NCI-H1092 treated with DMSO at 0.1 percent for 48 hours (cell line): ENCODE measurements at places on chromosomes 16 and 17.

- no peak for DNase-seq
Observed at GRCh38 chr17:78431692-78431958, 53.2 kb downstream of the PGS1 start.

- no peak for DNase-seq
Observed at GRCh38 chr17:67829331-67829730, 4.0 kb downstream of the BPTF start.

- no peak for DNase-seq
Observed at GRCh38 chr17:10743316-10744009, 13.6 kb upstream of the TMEM220 start.

DNA sequence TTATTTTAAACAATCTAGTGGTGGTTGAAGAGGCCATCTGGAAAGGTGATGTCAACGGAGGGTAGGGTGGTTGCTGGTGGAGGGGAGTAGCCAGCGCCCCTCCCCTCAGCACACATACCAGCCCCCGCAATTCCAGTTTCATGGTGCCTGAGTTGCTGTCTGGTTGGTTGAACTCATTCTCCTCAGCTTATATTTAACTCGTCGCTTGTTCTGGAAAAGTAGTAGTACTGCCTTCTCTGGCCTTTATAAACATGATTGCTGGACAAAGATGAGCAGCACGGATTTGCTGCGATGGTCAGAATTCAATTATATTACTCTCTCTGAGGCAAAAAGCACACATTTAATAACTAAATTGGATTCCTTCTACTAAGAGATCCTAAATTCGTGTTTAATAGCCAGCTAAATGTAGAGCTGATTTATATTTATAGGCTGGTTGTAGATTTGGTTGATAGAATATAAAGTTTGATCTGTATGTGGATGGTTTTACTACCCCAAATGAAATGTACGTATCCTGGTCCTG, 238.0 kb upstream of the TBX2 start:
- DNase-seq = no peak

GRCh38 chr17:16001226-16001897, 1.7 kb downstream of the TTC19 start:
- DNase-seq = no peak

DNA sequence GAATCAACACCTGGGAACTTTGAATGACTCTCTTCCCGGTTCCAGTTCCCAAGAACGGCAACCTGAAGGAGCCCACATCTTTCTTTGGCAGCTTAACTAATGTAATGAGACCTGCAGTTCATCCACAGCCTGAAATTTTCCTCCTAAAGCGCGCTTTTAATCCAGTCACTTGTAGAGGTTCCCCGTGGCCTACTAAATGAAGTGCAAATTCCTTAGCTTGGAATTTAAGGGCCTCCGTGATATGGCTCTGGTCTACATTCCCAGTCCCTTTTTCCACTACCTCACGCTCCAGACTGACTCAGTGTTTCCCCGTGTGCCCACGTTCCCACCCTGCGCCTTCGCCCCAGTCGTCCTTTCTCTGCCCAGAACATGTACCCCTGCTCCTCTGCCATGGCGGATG, 27.2 kb downstream of the FZD2 start:
- DNase-seq = no peak
